NCI-H345 (cell line): ENCODE measurements at places on chromosomes 16 and 17.

- no peak for DNase-seq
Observed at GRCh38 chr17:46826116-46826515, 7.6 kb upstream of the WNT3 start.

DNA sequence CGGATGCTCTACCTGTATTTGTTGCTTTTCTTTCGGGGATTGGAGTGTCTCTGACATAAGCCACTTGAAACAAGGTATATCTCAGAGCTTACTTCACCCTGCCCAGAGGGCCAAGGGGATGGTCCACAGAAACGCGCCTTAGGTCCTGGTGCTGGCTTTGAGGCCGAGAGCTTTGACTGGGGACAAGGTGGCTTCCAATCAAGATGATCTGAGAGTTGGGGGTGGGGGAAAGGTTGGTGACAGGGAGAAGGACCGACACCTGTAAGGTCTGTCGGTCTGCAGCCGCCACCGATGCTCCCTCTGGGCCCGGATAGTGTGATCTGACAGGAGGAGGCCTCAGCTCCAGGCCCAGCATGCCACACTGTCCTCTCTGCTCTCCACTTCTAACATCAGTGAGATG is 21.8 kb upstream of the SPATA32 start:
- DNase-seq, result no peak

- DNase-seq, result no peak
Observed at GRCh38 chr17:50310455-50311111, 35.3 kb upstream of the XYLT2 start.

- no peak for DNase-seq
Observed at GRCh38 chr17:65630502-65630901, 69.1 kb upstream of the AXIN2 start.

GRCh38 chr17:11627301-11627940 is 29.2 kb downstream of the DNAH9 start:
- DNase-seq, result no peak

DNA sequence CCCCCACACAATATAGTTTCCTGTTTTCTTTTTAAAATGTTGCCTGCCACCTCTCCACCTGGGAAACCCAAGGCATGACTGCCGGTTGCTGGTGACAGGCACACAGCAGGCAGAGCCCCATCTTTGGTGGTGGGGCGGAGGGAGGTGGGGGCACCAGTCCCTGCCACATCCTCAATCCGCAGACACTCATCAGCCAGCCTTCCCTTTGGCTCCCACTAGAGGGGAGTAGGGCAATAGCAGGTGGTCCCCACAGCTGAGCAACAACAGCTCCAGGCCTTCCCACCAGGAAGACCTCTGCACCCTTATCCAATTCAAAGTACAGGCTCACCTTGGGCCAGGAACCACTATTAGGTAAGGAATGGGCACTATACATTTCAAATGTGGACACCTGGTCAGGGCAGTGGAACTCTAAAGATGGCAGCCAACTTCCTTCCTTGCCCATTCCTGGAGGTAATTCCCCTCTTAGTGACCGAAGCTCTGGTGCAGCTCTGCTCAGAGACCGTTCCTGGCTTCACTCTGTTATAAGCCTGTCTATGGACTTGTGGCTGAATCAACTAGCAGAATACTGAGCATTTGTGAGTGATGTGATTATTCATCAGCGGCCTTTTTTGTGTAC is 13.9 kb downstream of the RECQL5 start:
- peak; percentile 48 for DNase-seq

DNA sequence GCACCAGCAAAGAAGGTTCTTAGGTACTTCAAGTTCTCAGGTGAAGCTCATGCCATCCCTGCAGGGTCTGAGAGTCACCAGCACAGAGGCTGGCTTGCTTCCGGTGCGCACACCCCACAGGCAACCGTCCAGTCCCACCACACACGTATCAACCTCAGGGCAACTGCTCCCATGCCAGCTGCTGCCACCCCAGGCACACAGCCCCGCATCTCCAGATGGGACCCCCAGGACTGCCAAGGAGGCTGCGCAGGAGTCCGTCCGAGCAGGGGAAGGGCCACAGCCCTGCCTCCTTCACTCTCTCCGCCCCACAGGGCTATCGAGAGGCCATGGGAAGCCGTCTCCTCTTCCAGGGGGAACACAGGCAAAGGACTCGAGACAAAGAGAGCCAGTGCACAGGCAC is 13.3 kb downstream of the KIFC3 start:
- DNase-seq, result no peak

DNA sequence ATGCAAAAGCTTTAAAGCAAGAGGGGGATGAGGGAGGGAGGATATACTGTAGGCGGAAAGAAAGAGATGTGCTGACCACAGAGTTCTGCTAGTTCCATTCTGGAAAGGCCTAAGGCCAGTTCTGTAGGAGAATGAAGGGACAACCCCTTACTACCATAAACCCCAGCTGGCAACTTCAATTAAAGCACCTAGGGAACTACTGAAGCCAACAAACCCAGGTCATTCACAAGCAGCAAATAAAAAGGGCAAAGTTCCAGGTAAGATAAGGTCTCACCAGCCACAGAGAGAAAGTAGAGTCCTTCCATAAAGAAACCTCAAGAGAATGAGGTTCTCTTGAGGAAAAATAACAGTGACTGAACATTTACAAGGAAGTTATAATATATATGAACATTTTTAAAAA is 12.8 kb downstream of the TERF2 start:
- DNase-seq, result no peak

GRCh38 chr16:57534881-57535658 is 1.3 kb downstream of the CCDC102A start:
- DNase-seq, result no peak

DNA sequence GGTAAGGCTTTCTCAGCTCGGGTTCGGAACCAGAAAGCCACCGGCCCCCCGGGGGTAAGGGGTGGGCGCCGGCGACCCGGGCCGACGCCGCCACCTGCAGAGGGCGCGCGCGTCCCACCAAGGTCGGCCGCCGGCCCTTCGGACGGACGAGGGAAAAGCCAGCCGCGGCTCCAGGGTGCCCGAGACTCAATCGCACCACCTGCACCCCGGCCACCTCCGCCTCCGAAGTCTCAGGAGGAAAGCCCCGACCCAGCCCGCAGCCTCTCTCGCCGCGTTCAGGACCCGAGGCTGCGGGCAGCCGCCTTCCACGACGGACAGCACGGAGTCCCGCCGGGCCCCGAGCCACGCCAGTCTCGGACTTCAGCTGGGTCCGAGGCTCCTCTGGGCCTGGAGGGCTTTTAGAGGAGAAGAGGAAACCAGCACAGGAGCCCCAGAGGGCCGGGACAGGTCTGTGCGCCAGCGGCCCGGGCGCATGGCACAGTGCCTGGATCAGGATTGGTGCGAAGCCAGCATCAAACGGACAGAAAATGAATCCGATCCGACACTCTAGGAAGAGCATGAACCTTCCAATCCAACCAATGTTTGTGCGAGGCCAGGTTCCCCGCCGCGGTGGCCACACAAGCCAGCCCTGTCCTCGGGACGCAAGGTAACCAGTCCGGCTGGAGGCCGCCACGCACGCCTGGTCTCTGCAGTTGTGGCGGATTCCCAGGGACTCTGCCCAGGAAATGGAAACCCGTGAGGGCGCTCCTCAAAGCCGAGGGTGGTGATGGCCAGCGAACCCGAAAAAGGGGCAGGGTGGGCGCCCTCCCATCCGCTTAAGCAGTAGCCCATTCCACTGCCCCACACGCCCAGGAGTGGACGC is 6.7 kb downstream of the CBX8 start:
- peak; percentile 17 for DNase-seq

DNA sequence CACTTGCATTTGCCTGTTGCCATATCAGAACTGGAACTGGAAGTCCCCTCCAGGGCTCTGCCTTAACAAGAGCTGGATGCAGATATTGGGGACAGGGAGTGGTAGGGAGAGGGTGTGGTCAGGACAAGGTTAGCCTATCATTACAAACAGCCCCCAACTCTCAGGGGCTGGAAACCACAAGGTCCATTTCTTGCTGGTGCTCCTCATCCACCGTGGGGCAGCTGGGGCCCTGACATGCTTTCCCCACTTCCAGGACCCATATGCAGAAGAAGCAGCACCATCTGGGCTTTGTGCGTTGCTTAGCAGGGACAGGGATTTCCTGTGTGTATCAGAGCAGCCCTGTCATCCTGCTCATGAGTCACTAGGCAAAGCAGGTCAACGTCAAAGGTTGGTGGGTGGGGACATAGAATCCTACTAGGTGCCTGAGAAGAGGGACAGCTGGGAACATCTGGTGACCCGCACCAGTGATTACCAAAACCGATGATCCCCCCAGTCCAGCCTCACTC is 26.9 kb downstream of the RGS9 start:
- no peak for DNase-seq

DNA sequence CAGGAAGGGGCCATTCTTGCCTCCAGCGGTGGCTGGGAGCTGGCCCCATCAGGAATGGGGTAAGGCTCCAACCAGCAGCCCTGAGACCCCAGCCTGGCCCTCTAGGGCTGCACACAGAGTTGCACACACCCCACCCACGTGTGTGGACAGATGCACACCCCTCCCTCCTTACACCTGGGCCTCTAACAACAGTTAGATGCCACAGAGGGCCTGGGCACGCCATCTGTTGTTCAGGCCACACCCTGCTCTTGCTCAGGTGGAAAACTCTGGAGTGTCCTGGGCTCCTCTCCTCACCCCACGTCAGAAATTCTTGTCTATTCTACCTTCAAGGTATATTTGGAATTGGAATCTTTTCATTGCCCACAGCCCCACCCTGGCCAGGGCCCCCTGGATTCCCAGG is 13.3 kb upstream of the RAI1 start:
- no peak for DNase-seq

DNA sequence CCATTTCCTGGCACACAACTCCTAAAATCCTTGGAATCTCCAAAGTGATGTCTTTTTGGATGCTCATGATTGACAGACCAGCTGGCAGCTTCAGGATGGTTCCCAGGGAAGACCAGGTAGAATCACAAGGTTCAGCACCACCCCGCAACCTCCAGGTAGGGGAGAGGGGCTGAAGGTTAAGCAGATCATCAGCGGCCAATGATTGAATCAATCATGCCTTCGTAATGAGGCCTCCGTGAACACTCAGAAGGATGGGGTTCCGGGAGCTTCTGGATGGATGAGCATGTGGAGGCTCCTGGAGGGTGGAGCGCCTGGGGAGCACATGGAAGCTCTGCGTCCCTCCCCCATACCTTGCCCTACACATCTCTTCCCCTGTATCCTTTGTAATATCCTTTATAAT is 185.9 kb downstream of the SEC14L1 start:
- no peak for DNase-seq

GRCh38 chr16:81158964-81159363 is 62.8 kb upstream of the GCSH start:
- DNase-seq, result peak; percentile 2

DNA sequence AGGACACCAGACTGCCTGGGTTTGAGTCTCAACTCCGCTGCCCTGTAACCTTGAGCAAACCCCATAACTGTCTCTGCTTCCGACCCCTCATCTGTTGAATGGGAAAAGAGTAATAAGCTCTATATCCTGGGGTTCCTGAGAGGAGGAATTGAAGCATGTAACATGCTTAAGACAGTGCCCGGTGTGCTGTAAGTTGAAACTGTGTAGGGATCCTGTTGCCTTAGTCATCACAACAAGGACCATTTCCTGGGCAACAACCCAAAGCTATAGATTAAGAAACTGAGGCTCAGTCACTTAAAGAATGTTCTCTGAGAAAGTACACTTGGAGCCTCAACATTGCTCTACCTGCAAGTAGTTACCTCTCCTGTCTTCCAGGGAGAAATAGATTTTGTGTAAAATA is 23.0 kb downstream of the CDH13 start:
- no peak for DNase-seq

DNA sequence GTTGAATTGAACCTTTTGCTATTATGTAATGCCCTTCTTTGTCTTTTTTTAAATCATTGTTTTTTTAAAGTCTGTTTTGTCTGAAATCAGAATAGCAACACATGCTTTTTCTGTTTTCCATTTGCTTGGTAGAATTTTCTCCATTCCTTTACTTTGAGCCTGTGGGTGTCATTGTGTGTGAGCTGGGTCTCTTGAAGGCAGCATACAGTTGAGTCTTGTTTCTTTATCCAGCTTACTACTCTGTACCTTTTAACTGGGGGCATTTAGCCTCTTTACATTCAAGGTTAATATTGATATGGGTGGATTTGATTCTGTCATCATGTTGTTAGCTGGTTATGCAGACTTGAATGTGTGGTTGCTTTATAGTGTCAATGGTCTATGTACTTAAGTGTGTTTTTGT is 292.0 kb downstream of the MAP2K4 start:
- DNase-seq, result no peak

GRCh38 chr17:77592106-77592865 is 366.2 kb upstream of the TNRC6C start:
- no peak for DNase-seq

DNA sequence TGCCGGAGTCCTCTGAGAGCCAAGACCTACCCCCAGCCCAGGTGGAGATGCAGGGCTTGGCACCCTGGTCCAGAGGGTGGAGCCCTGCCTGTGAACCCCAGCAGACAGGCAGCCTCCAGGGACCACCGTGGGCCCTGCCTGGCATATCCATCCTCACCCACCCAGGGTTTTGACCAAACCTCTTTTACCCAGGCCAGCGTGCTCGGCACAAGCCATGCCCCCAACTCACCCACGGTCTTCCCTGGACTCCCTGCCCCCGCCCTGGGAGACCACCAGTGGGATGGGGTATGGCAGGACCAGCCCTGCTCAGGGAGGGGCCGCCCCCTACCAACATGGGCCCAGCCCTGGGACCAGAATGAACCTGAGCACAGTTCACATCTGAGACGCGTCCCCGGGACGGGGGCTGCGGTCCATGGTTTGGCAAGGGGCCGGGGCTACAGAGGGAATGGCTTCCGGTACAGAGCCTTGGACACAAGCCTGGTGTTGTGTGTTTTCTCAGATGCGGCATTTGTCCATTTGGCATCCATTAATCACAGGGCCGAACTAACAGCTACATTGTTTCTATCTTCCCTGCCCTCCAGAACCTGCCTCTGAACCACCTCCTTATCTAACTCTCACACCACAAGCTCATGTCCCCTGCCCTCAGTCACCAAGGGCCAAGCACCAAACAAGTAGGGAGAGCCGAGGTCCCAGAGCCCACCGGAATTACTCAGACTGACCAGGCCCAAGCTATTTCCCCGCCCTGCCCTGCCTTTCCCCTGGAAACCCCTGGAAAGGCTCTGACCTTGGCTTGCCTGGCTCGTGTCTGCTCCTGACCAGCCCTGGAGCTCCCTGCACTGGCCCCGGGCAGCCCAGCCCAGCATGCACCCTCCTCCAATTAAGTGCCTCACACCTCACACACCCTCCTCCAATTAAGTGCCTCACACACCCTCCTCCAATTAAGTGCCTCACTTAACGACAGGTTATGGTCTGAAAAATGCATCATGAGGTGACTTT is 14.1 kb downstream of the HS3ST6 start:
- no peak for DNase-seq

- DNase-seq, result no peak
Observed at GRCh38 chr17:15469260-15469659, 1.8 kb upstream of the CDRT4 start.

- no peak for DNase-seq
Observed at GRCh38 chr17:21042458-21043295, at the start of gene USP22. Gene USP22, minus strand, starts transcription at chr17:21043011. Its CDS starts 176 bp downstream, at chr17:21042835.

GRCh38 chr16:22300427-22301071 is 3.3 kb downstream of the POLR3E start:
- peak; percentile 42 for DNase-seq

DNA sequence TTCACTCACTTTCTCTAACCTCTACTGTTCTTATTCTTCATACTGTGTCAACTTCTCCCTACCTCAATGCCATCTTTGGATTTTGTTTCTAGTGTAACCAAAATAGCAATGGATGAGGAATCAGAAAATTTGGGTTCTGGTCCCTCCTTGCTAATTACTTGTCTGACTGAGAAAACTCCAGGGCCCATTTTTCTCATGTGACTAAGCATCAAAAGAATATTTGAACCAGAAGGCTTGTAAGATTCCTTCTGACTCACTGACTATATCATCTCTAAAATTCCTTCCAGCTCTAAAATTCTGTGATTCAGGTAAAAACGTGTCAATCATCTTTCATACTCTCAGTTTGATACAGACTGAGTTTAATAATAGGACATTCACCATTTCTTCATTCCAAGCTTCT is 57.9 kb downstream of the BRIP1 start:
- no peak for DNase-seq
